ENCODE measurements at places on chromosomes 5 and 9.

- DNase-seq, result no peak
Observed at GRCh38 chr5:125245216-125245615, 498.8 kb upstream of the ZNF608 start.

GRCh38 chr5:76319673-76320072 lies 83.4 kb upstream of the IQGAP2 start:
- no peak for DNase-seq

DNA sequence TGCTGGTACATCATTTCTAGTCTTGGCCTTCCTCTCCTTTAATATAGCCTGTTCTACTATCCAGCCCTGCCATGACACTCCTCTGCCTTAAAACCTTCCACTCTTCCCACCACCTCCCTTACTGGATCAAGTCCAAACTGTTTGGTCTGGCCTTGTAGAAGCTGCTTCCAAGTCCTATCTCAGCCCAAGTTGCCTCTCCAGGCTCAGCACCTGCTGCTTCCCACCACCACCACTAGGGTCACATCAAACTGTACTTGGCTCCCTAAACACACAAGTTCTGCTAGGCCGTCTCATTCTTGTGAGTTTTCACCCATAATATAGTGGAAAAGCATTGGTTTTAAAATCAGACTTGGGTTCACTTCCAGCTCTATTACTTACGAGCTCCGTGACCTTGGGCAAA lies 1.4 kb downstream of the NDUFA8 start:
- DNase-seq, result no peak

DNA sequence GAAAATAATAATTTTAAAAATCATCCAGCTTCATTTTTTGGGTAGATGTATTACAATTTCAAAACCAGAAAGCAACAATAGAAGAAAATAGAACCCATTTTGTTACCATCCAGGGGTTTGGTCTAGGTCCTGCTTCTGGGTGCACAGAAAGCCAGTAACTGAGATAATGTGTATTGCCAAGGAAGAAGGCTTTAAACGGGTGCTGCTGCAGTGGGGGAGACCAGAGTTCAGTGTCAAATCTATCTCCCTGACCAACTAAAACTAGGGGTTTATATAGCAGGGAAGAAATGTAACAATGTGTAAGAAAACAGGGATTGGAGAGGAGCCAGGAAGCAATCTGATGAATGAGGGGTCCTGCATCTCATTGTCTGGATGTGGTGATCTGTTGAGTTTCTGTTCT lies 17.5 kb upstream of the MPDZ start:
- DNase-seq, result no peak

- no peak for DNase-seq
Observed at GRCh38 chr5:96657068-96657467, 5.1 kb upstream of the CAST start.

DNA sequence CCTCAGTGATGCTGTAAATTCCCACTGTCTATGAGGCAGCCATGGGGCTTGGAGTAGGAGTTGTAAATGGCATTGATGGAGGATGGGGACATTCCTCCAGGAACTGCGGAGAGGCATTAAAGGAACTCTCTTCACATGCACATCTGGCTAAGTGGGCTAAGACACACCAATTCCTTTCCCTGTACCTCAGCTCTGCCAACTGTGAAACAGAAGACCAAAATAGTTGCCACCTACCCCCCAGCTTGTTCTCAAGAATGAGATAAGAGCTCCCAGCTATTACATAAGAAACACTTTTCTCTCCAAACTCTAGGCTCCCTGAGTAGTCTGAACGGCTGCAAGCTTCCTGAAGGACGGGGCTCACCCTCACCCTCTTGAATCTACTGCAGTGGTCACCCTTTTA lies 144.6 kb upstream of the SLC30A5 start:
- no peak for DNase-seq

DNA sequence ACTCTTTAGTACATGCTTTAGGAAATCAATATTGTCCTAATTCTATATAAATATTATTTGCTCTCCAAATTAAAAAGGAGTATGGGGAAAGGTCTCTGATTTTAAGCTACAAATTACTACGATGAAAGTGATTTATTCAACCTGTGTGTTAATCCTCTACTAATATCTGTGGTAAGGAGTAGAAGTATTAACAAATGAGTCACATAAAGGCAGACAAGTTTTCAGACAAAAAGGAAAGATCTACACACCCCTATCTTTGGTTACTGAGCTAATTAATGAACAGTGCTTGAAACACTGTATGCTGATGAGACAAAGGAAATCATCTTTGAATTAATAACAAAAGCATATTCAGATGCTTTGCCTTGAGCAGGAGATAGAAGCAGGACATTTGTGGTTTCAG lies 15.9 kb downstream of the LOX start:
- DNase-seq, result no peak

DNA sequence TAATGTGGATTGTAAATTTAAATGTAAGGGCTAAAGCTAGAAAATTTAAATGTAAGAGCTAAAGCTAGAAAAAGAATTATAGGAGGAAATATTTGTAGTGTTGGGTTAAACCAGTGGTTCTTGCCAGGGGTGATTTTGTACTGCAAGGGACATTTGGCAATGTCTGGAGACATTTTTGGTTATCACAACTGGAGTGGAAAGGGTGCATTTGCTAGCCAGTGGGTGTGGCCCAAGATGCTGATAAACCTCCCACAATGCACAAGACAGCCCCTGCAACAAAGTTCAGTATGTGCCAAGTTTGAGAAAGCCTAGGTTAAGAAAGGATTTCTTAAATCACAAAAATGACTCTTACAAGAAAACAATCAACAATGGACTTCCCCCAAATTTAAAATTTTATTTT lies 31.6 kb upstream of the ELL2 start:
- no peak for DNase-seq

DNA sequence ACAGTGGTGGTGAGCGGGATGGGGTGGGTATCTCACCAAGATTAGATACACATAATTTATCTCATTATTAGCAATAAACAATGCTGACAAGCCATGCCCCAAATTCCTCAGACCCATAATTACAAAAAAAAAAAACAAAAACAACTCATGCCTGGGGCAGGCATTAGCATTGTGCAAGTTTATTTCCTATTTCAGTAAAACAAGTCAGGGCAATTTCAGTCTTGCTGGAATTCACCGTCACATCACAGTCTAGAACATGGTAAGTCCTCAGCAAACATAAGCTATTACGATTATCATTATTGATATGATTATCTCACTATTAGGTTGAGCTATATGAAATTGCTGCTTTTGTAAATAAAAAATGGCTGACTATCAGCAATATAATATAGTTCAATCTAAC lies 57.5 kb upstream of the GNAQ start:
- DNase-seq, result no peak

DNA sequence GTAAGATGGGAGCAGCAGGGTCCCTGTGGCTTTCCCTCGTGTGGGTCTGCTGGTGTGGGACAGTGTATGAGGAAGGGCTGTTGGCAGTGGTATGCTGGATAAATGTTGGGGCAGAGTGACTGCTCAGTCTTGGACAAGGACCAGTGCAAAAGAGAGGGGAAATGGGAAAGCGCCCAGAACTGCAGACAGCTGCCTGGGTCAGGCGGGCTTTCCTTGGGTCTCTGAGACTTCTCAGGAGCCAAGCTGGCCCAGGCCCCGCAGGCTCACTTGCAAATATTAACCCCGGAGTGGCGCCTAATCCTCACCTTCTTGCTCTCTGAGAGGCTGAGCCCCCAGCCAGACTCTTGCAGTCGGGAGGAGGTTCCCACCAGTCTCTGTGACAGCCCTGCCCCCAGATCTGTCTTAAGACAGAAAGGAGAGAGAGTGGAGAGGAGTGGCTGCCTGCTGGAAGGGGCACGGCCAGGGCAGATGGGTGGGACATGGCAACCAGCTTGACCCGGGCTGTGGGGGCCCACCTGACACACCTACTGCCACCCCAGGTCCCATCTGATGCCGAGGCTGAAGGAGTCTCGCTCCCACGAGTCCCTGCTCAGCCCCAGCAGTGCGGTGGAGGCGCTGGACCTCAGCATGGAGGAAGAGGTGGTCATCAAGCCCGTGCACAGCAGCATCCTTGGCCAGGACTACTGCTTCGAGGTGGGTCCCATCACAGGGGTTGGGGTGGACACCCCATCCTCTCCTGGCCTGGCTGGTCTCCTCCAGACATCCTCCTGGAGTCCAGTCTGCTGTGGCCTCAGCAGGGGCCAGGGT lies 105.2 kb downstream of the DAB2IP start:
- DNase-seq, result no peak

- peak; percentile 96 for DNase-seq
Observed at GRCh38 chr5:153445875-153446579, 44.4 kb upstream of the GRIA1 start.

- DNase-seq, result peak; percentile 44
Observed at GRCh38 chr5:134503088-134503936, 22.2 kb upstream of the JADE2 start.

GRCh38 chr9:94805585-94805984 lies 79.1 kb downstream of the AOPEP start:
- DNase-seq, result peak; percentile 33

DNA sequence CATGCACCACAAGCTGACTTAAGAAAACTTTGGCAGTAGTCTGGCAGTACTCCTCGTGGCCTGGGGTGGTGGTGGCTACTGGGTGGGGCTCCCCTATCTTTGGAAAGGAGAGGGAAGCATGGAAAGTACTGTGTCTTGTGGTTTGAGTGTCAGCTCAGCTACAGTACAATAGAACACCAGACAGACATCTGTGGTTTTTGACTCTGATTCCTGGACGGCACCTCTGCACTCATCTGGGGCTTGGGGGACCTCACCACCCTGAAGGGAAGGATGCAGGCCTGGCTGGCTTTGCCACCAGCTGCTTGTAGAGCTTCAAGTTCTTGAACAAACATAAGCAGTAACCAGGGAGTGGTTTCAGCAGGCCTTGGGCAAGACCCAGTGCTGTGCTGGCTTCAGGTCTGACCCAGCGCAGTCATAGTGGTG lies 40.6 kb downstream of the TNFSF8 start:
- DNase-seq, result peak; percentile 16

DNA sequence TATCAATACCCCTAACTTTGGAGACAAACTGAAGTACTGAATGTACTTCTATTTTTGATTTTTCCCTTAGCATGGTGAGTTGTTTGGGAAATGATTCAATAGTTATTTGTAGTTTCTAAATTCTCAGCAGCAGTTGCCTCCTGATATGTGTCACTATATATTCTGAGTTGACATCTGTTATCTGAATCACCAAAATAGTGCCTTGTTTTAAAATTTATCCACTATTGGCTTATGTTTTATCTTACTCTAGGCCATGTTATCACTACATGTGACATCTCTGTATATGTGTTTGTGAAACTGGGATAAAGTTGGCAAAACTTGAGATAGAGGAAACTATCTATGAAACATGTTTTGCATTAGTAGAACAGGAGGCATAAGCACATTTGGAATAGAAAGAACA lies 317.6 kb downstream of the TLE4 start:
- DNase-seq, result no peak

GRCh38 chr9:110155751-110156150 lies 52.2 kb downstream of the C9orf152 start:
- DNase-seq, result no peak

- no peak for DNase-seq
Observed at GRCh38 chr5:95870105-95870672, 47.7 kb upstream of the GLRX start.

DNA sequence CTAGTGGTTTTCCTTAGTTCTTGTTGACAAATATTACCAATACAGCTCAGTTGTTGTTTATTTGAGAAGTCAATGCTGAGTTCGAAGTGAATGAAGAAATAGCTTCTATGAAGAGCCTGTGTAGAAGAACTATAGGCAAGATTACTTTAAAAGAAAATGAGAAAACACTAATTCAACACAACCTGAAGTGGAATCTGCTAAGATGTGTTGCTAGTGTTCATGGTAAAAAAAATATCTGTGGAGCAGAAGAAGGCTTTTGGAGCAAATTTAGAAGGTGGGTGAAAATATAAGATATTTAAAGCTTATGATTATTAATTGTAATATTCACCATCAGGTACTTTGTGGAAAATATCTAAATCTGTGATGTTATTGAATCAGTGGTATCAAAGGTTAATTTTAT lies 2.5 kb upstream of the DOCK2 start:
- DNase-seq, result no peak

DNA sequence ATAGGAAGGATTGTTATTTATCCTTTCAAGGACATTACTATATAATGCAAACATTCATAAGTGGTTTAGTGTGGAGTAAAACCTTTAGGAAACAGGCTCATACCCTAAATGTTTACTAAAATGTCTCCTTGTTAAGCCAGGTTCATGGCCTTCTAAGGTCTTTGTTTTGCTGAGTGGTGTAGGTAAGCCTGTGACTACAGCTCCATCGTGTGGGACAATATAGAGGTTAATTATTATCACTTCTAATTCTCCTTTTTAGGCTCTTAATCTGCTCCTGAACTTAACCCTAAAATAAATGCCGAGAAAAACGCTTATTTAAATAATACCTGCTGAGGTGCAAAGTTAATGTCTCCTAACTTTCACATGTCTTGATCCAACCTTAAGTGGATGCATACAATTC lies 43.8 kb downstream of the SPINK5 start:
- peak; percentile 8 for DNase-seq

DNA sequence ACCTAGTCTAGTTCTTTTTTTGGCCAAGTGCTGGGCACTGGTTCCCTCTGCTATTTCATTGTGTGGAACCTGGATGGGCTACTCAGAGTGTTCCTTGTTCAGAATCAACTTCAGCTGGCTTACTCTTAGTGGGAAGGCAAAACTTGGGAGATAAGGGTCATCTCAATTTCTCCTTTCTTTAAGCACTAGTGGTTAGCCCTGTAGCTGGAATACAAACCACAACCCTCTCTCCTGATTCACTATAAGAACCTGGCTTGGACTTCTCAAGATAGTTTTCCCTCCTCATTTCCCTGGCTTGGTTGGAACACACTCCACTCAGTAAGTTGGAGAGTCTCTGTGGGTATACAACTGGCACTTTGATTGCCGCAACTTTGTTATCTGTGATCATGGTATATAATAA lies 35.1 kb downstream of the GRIA1 start:
- no peak for DNase-seq

DNA sequence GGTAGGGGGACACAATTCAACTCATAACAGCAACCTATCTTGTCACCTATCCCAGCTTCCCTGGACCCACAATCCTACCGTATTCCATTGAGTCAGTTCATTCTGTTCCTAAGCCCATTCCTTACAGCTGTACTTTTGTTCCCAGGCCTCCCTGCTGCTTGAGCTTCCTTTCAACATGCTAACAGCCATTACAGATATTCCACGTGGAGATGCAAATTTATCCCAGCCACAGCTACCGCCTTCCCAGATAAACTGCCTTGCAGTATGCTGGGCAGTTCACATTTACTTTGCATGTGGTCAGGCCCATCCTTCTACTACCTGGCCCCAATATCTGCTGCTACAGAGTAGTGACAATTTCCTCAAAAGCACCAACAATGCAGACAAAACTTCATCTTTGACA lies 23.0 kb downstream of the RIGI start:
- no peak for DNase-seq

- no peak for DNase-seq
Observed at GRCh38 chr9:84317563-84317962, 23.0 kb downstream of the SLC28A3 start.

GRCh38 chr5:139075066-139076050 lies 122.8 kb downstream of the SIL1 start:
- no peak for DNase-seq

GRCh38 chr5:33494466-33494865 lies 53.7 kb downstream of the TARS1 start:
- no peak for DNase-seq

GRCh38 chr9:34653151-34654072 lies 1.4 kb downstream of the IL11RA start:
- no peak for DNase-seq
